Activated naive CD4-positive, alpha-beta T cell treated with anti-CD3 and anti-CD28 coated beads, Interleukin-2, amount 50 U/mL, for 16 hours (primary cell): ENCODE measurements at places on chromosomes 5 and 9.
A peak's percentile ranks its signal among the peaks of the same experiment; 100 is the strongest.

GRCh38 chr5:11918463-11919045 lies 14.3 kb upstream of the CTNND2 start:
- DNase-seq, result no peak

DNA sequence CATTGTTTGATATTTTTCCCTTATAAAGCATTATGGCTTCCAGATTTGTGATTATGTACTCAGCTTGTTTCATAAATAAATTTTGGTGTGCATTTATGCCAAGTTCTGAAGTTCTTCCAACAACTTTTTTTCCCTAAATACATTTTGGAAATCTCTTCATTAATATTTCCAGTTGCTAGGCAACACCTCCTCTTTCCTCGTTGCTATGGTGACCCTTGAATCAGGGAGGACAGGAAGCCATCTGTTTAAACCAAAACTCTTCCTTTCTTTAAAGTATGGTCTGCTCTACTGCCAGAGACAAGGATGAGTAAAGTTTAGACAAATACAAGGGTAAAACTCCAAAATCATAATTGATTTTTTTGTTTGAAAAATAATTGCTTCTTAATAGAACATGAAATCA lies 779.3 kb downstream of the CDH9 start:
- DNase-seq, result no peak

DNA sequence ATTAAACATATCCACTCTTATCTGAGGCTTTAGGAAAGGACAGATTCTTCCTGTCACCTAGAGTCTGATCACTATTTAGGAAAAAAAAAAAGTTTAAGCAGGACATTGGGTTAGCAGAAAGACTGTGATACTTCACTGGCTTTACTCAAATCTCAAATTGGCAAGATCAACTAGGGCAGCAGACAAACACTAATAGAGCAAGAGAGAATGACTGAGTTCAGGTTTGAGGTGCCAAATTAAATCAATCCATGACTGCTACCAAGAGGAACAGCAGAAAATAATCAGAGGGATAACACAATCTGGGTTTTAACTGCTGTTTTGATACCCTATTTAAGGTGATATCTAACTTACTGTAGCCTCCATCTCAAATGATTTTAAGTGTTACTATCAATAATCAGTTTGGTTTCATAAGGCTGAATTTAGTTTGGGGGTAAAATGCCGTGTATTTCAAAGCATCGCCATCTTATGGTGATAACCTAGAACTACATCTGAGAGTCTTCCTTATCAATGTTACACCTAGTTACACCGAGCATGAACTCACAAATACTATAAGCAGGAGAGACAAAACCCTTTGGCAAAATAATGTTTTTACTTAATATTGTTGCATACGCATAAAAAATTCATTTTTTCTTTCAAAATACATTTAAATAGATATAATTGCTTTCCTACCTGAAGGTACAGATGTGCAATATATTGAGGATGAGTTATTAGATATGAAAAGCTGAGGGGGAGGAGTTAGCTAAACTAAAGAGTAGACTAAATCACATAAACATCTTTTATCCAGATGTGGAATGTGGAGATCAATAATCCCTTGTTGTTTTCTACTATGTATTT lies 286.4 kb upstream of the CDH12 start:
- DNase-seq, result no peak

DNA sequence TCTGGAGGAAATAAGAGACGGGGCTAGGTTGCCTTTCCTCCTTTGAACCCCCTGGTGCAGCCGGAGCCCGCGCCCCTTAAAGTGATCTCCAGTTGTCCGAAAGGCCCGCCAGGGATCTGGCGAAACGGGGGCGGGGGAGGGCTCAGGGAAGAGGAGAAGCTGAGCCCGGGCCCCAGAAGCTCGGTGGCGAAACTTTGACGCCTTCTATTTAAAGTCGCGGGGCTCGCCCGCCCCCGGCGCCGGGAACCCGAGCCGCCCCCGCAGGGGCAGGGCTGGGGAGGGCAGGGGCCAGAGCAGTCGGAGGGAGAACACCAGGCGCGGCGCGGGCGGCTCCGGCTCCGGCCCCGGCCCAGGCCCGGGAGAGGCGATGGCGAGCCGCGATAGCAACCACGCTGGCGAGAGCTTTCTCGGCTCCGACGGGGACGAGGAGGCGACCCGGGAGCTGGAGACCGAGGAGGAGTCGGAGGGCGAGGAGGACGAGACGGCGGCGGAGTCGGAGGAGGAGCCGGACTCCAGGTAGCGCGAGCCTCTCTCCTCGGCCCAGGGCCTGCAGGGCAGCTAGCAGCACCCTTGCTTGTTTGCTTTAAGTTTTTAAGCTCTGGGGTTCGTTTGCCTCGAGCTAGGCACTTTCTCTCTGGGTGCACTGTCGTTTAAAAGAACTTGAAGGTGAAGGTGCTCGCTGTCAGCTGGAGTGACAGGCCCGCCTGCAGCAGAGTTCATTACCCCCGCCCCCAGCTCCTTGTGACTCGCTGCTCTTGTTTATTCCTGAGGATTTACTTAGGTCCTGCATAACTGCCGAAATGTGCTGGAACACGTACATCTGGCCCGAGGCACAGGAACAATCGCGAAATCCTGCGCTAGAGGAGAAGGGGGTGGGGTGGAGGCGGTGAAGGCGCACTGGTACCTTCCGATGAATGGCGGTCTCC lies at the start of gene CMYA5:
TSS of gene CMYA5 (plus strand) at position 296 of the 926 bp plus-strand sequence. CDS start at position 368, 72 bp downstream.
- no peak for DNase-seq

- DNase-seq, result no peak
Observed at GRCh38 chr9:89725271-89725670, 120.5 kb downstream of the GADD45G start.

GRCh38 chr5:16626696-16627264 lies 10.0 kb upstream of the RETREG1 start:
- DNase-seq, result no peak

DNA sequence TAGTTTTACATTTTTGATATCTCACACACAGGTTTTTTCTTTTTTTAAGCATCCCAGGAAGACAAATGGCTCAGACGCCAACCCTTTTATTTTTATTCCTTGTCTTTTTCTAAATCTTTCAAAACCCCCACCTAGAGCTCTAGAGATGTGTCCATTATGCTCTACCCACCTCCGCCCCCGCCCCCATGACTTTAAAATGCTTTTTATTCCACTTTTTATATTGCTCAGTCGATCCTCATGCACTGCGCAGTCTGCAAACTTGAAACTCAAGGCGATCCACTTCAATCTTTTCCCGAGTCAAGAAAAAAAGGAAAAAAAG lies 411 bp upstream of the MAT2B start:
- no peak for DNase-seq

- no peak for DNase-seq
Observed at GRCh38 chr9:92740009-92740408, 24.6 kb downstream of the BICD2 start.

GRCh38 chr9:33101104-33101951 lies 24.9 kb upstream of the SMU1 start:
- DNase-seq, result no peak

GRCh38 chr5:54518146-54518817 lies 723 bp downstream of the SNX18 start:
- DNase-seq, result peak; percentile 66

DNA sequence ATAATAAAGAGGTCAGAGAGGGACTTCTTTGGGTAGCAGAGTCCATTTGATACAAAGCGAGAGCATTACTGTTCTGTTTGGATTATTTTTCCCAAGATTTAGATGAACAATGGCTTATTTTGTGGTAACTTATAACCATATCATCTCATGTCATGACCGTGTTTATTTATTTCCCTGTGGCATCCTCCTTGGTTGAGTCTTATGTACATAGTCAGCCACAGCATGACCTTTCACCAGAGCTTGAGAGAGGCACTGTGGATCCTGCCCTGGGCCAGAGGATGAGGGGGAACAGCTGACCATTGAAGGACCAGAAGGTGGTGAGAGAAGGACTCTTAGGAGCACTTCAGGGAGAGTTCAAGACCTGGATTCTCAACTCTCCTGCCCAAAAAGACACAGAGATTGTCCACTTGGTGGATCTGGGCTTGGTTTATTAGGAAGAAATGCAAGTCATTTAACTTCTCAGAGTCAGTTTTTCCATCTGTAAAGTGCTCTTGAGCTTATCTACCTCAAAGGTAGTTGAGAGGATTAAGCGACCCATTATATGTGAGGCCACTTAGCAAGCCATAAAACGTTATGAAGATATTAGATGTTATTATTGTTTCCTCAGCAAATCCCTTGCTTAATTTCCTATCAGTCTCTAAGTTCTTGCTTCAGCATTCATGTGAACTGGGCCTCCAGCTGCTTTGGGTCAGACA lies 51.4 kb downstream of the PPIC start:
- DNase-seq, result no peak

GRCh38 chr9:88927510-88927909 lies 63.8 kb upstream of the S1PR3 start:
- DNase-seq, result no peak

GRCh38 chr9:4143936-4144717 lies 155.7 kb downstream of the GLIS3 start:
- DNase-seq, result no peak

DNA sequence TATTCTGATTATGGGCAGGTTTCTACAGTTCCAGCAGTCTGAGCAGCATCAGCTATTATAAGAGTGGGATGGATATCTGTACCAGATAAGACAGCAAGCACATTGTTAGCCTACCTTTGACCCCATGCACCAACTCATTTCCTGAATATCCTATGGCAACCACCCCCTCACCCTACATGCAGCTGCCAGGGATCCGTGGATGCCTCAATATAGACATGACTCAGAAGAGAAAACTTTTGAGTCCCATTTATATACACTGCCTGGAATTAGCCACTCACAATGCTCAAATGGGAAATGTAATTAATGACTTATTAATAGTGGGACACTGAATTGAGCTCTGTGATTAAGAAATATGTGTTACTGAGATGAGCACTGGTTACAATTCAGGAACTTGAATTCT lies 124.4 kb downstream of the SSBP2 start:
- DNase-seq, result no peak

DNA sequence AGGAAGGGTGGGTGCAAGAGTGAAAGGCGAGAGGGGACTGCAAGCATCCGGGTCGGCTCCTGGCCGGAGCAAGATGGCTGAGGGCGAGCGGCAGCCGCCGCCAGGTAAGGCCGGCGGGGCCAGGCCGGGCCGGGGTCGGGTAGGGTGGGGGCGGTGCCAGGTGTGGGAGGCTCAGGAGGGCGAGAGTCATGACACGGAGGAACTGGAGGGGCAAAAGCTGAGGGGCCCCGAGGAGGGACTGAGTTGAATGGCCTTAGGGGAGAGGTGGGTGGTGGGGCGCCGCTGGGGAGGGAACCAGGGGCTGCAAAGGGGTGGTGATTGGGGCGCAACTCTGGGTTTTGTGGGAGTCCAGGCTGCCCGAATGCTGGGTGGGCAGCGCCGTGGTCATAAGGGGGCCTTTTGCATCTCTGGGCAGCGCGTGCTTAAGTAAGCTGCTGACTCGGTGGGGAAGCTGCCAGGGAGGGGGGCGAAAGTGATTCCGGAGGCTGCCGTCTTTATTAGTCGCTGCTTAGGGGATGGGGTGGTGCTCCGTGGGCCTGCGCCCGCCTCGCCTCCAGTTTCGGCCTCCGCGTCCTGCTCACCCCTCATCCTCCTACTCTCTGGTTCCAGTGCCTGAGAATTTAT lies 425 bp downstream of the PTPA start:
- peak; percentile 33 for DNase-seq

GRCh38 chr5:15391704-15392397 lies 108.1 kb upstream of the FBXL7 start:
- no peak for DNase-seq

GRCh38 chr5:32004404-32004803 lies 169.7 kb downstream of the GOLPH3 start:
- DNase-seq, result no peak

DNA sequence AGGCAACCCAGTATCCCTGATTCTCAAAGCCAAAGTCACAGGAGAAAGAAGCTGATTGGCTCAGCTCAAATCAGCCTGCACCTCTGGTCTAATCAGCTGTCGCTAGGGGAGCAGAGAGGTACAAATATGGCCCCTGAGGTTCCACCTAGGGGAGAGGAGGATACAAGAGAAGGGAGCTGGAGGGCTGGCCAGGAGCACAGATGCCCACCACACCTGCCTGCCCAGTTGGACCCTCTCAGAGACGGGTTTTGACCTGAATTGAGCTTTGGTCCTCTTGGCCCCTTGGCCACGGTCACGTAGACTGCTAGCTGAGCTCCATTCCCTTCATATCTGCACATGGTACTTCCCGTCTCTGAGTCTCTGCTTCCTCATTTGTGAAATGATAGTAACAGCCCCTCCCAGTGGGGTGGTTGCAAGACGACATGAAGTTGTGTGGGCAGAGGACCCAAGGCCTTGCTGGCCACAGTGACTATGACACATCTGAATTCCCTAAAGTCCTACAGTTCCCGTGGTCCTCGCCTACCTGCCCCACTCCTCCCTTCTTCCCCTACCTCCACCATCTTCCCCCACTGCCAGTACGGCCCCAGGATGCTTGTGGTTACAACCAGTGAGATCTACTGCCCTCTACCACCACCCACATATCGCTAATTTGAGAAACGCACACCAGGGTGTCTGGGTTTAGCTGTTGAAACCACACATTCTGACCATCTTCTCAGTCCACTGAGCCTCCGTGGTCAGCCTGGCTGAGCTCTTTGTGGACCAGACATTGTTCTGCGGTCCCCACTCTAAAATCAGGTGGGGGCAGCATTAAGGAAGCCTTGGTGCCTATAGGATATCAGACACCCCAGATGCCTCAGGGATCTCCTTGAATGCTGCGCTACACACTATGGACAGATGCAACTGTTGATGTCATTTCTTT lies 60.3 kb upstream of the NEK6 start:
- no peak for DNase-seq

DNA sequence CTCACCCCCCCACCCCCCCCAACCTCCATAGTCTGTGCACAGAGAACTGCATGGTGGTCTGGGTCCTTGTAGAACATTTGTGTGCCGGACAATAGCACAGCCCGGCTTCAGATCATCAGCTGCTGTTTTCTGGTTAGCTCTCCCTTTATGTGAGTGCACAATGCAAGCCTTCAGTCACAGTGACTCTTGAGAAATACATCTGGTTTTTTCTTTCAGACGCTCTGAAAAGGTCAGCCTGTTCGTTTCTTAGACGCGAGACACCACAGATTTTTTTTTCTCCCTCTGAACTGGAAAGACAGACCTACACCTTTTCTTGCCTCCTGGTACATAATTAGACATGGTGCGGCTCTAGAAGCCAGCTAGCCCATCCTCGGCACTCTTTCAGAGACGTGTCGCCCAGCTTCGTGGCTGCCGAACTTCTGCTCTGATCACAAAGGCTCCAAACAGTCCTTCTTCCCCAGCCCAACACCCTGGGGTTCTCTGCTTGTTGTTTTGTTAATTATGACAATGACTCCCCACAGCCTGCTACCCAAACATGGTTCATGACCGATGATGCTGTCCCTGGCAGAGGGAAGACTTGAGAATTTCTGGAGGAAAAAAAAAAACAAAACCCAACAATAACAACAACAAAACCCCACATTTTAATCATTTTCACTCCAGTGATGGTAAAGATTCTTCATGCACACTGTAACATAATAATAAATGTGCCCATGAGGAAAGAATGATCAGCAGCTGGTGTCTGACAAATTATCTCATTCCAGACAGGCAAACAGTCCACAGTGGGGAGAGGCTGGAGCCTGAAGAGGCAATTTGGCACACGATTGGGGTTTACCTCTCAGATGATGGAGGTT lies 241.4 kb upstream of the ZNF462 start:
- DNase-seq, result no peak

DNA sequence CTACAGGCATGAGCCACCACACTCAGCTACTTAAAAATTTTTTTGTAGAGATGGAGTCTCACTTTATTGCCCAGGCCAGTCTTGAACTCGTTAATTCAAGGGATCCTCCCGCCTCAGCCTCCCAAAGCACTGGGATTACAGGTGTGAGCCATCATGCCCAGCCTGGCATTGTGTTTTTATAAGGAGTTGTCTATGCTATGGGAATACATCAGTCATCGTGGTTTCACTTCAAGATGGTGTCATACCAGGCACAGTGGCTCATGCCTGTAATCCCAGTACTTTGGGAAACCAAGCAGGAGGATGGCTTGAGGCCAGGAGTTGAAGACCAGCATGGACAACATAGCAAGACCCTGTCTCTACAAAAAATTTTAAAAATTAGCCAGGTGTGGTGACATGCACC lies 49.7 kb downstream of the CYSTM1 start:
- no peak for DNase-seq
